Stimulated activated naive CD4-positive, alpha-beta T cell (primary cell): ENCODE measurements at places on chromosomes 4 and X.

DNA sequence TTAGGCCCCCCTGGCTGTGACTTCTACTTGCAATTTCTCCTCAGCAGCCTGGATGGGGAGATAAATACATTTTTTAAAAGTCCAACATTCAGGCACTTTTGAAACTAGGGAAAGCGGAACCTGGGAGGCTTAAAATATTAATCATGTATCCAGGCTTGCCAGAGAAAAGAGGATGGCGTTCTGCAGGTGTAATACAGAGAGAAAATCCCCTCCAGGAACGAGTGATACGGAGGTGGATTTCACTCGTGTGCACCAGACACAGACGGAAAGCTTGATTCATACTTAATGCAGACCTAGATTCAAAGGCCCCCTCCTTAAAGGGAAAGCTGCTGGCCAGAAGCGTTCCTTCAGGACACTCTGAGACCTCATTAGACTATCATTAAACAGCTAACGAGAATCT lies 354.0 kb upstream of the BOD1L1 start:
- no peak for DNase-seq

- DNase-seq = no peak
These were observed 21.6 kb downstream of the ZFYVE28 start for GRCh38 chr4:2396781-2397368.

DNA sequence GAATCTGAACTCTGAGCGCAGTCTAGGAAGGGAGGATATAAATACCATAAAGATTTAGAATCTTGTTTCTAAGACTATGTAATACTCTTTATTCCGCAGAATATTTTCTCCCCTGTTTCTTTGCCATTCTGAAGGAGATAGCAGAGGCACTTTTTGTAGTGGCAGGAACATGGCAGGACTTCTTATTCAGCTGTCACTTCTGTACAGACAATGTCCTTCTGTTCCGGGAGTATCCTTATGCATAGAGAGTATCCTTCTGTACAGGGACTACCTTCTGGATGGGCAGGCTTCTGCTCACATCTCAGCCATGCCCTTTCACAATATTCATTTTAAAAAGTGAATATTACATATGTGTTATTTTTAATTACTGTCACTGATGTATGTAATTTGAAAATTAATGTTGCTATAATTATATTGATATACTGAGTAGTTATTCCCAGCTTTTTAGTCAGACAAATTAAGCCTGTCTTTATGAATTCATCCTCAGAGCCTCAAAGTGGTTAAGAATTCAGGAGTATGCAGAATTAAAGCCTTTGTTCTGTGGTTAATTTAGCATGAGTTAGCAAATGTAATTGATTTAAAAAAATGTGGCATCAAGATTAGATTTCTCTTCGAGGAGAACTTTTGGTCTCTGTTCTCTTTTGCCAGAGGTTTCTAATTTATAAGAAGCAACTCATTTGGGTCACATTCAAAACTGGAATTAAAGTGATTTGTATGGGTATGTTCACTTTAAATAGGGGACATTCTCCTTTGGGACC lies 174.4 kb downstream of the FHIP1A start:
- DNase-seq = no peak

DNA sequence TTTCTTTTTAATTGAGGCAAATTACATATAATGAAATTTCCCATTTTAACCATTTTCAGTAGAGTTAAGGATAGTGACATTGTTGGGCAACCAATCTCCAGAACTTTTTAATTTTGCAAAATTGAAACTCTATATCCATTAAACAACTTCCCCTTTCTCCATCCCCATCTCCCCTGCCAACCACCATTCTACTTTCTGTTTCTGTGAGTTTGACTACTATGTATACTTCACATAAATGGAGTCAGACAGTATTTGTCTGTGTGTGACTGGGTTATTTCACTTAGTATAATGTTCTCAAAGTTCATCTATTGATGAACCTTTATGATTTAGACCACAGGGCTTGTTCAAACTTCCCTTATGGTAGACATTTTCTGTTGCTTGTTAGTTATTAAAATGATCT lies 364.5 kb upstream of the MAD2L1 start:
- DNase-seq = no peak

GRCh38 chr4:14193601-14194000 lies 566.1 kb upstream of the BOD1L1 start:
- no peak for DNase-seq

GRCh38 chr4:41363384-41363981 lies 106.8 kb downstream of the UCHL1 start:
- no peak for DNase-seq

- DNase-seq = no peak
These were observed 14.1 kb downstream of the INPP4B start for GRCh38 chr4:142832022-142832421.

GRCh38 chrX:34598362-34598761 lies 58.7 kb downstream of the TMEM47 start:
- DNase-seq = no peak

DNA sequence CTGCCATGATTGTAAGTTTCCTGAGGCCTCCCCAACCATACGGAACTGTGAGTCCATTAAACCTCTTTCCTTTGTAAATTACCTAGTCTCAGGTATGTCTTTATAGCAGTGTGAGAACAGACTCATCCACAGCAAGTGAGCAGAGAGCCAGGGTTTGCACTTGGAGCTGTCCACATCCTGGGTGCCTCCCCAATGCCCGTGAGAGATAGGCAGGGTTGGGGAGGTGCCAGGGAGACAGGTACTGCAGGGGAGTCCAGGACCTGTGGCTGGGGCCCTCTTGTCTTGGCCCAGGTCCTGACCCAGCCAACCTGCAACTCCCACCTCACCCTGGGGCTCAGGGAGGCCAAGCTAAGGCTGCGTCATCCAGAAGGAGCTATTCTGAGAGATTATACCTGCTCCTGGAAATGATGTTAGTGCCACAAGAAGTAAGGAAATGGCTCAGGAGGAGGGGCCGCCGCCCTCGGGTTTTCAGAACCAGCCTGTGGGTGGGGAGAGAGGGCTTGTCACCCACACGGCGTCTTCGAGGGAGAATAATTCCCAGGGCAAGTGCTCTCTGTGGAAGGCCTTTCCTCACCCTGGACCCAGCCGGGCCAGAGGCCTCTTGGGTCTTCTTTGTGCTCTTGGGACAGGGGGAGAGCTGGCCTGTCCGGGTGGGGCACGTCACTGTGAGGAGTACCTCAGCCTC lies 66.5 kb downstream of the ADRA2C start:
- DNase-seq = no peak

- DNase-seq = no peak
These were observed 154.4 kb upstream of the RPL34 start for GRCh38 chr4:108465886-108466500.

DNA sequence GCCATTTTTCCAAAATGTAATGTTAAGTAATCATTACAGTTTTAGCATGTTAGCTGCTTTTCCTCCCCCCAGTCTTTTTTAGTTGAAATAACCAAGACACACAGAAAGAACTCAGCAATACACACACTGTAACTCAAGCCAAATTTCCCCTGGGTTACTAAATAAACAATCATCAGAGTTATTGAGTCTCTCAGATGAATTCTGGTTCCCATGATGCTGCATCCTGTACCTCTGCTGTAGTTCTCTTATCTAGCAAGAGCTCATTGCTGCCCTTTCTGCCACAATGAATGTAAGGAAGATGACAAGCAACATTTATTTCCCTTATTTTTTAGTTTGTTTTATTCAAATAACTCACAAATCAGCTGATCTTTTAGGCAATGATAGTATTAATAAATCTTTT lies 185.1 kb downstream of the ARHGAP6 start:
- DNase-seq = no peak

GRCh38 chrX:53286171-53286570 lies 4.8 kb upstream of the IQSEC2 start:
- DNase-seq = no peak

GRCh38 chr4:184424279-184424678 lies 50.1 kb downstream of the IRF2 start:
- DNase-seq = no peak

DNA sequence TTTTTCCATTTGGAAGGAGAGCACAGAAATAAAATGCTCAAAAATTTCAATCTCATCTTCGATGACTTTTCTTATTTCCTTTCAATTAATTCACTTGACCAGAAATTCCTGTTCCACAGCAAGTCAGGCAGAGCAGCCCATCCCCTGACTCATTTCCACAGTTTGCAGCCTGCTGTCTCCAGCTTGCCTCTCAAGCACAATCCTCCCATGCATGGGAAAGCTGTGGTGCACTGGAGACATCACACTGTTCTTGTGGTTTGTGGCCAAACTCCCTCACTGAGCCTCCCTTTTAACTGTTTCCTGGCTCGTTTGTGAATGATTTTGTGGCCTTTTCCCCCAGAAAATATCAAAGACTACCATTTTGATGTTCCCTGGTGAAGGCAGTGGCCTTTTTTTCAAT lies 114.0 kb upstream of the ENPEP start:
- no peak for DNase-seq

GRCh38 chrX:150410513-150410912 lies 47.4 kb downstream of the MAMLD1 start:
- DNase-seq = peak; percentile 32

GRCh38 chr4:39406763-39407583 lies at the start of gene KLB:
KLB (plus strand) TSS chr4:39406930; CDS start chr4:39406950, 20 bp downstream.
- no peak for DNase-seq

DNA sequence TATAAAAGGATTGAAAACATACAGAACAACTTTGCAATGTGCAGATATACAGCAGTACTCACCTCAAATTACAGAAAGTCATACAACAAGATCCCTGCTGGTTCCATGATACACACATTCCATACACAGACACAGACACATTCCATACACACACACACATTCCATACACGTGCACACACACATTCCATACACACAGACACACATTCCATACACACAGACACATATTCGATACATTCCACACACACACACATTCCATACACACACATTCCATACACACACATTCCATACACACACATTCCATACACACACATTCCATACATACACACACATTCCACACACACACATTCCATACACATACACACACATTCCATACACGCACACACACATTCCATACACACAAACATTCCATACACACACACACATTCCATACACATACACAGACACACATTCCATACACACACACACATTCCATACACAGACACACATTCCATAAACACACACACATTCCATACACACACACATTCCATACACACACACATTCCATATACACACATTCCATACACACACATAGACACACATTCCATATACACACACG lies 13.7 kb downstream of the LINC00632 start:
- no peak for DNase-seq
